Activated T-helper 1 cell treated with anti-CD3 and anti-CD28 coated beads, Interleukin-12 subunit alpha, Interleukin-12 subunit beta, Interleukin-2, Interleukin-4 antibody, amounts not matched to agents 30 ng/mL and 10 ng/mL and 1 ng/mL, durations not matched to agents 14 hours and 24 hours and 36 hours (primary cell): ENCODE measurements at places on chromosomes 12 and 14.

DNA sequence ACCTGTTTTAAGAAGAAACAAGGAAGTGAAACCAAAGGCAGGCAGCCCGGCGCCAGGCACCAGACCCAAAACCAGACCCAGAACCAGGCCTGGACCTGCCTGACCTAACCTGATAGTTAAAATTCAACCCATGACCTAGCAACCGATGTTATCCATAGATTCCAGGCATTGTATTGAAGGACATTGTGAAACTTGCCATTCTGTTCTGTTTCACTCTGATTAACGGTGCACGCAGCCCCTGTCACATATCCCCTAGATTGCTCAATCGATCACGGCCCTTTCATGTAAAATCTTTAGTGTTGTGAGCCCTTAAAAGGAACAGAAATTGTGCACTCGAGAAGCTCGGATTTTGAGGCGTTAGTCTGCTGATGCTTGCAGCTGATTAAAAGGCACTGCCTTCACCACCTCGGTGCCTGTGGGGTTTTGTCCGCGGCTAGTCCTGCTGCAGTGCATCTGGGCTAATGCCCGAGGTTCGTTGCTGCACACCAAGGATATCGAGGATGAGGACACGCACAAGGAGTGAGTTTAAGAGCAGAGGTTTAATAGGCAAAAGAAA lies 262.5 kb upstream of the TMEM132C start:
- no peak for DNase-seq

DNA sequence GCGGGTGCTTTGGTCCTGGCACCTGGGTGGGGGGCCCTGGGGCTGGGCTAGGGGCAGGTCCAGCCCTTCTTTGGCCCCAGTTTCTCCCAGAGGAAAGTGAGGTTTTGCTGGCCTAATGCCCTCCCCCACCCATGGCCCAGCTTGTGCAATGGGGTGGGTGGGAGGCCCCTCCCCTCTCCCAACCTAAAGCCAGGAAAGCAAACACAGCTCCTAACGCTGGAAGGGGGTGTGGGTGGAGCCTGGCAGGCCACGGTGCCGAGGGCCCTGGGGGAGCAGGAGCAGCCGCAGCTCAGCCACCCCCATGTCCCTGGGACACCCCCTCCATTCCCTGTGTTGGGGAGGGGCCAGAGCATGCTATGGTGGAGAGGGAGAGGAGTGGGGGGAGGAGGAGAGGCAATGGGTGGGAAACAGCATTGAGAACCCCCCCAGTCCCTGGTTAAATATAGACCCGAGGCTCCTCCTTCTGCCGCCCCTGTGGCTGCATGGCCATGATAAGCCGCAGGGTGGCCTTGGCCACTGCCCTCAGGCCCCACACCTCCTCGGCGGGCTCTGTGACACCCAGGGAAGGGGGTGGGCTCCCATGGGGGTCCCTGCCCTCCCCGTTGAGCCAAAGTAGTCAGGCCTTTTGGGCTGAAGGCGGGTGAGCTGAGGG lies 4.7 kb downstream of the EXOC3L4 start:
- DNase-seq: no peak

DNA sequence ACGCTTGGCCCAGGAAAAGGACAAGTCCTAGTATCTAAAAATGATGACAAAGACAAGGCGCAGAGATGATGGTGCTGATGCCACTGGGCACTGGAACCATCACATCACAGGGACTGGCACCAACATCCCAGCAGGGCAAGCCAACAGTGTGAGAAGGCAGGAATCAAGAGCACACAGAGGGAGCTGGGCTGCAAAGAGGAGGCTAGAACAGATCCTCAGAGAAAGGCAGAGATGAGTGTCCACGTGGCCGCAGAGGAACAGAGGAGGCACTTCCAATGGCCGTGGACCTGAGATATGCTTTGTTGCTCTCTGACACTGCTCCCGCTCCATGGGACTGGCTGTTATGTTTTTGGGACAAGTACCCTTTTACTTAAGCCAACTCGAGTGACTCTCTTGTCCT lies 17.9 kb downstream of the FOXN3 start:
- no peak for DNase-seq

DNA sequence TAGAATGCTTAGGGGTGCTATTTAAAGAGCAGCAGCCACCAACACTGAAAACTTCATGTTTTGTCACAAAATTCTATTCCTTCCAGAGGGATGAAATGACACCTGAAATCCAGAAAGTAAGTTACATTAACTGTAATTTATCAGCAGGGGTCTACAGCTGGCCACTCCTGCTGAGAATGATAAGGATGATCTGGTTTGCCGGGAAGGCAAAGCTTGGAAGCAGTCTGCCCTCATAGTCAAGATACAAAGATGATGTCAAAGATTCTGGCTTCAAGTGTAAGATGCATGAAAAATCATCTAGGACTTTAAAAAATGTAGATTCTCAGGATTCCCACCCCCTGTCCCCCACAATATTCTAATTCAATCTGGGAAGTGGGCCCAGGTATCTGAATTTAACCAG lies 58.4 kb downstream of the DCAF5 start:
- no peak for DNase-seq

DNA sequence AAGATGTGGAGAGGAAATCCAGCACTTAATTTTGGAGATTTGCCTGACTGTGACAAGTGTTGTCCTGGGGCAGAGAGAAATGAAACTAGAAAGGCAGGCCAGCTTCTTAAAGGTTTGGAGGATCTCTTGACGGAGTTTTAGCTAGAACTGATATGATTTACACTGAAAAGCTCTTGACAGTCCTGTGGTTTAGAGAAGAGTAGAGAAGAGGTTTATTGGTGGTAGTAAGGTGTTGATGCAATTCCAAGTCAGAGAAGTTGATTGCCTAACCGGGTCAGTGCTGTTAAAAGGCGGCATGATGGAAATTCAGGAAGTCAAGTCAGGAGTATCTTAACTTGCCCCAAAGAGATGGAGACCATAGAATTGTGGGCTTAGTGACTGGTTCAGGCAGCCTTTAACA lies 89.0 kb upstream of the TRAF3 start:
- DNase-seq: no peak
